ENCODE measurements at places on chromosomes 4 and X.

DNA sequence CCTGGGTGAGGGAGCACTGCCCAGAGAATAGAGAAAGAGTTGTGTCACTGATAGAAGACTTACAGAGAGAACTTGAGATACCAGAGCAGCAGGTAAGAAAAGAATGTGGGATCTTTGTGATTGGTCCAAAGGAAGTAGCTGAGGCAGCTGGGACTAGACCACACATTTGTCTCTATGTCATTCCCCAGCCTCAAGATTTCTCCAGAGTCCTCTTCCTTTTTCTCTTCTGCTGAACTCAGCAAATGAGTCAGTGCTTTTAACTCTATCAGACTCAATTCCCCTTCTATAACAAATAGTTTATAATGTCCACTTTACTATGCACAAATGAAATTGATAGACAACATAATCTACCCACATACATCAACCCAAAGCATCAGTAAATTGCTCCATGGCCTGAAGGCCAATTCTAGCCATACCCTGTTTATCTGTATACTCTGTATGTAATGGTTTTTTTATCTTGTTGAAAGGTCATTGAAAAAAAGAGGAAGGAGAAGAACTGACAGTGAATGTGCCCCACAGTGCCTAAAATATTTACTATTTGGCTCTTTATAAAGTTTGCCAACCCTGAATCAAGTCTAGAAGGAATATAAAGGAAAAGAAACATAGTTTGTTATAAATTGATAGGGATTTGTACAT lies 38.2 kb downstream of the ETDC start:
- no peak for DNase-seq

GRCh38 chr4:183101956-183102480 lies 3.0 kb downstream of the WWC2 start:
- DNase-seq, result no peak

GRCh38 chr4:120723986-120724385 lies 198.5 kb downstream of the PRDM5 start:
- peak; percentile 39 for DNase-seq

GRCh38 chr4:184096561-184097240 lies 121.0 kb downstream of the ENPP6 start:
- DNase-seq, result no peak
